ENCODE measurements at places on chromosomes 5 and 9. TPM values are rescaled to one million over a fixed set of nuclear protein-coding genes. Genes with fewer than 3 reads are reported as not detected.

EQTN gene
- not detected for polyA plus RNA-seq

ZFP2 gene
- 3.5 TPM for polyA plus RNA-seq

ADAMTS19 gene
- not detected for polyA plus RNA-seq

GFI1B gene
- 0.38 TPM for polyA plus RNA-seq

DIRAS2 gene
- not detected for polyA plus RNA-seq

RXFP3 gene
- not detected for polyA plus RNA-seq

PPP1R26 gene
- polyA plus RNA-seq = not detected

IL5 gene
- polyA plus RNA-seq = not detected

GRHPR gene
- 116 TPM for polyA plus RNA-seq

PCDHB14 gene
- polyA plus RNA-seq = not detected

GRCh38 chr5:31244921-31245320, 51.4 kb downstream of the CDH6 start:
- DNase-seq = no peak
- no peak overlapping the region for H3K27ac ChIP-seq
- no peak overlapping the region for H3K4me3 ChIP-seq
- H3K36me3 ChIP-seq = no peaks in the 10 kb centered on the region
- H3K4me1 ChIP-seq = no peaks in the 10 kb centered on the region

GRCh38 chr9:70441622-70442021, 27.2 kb upstream of the KLF9 start:
- DNase-seq = no peak
- peaks cover 17% of the 10 kb centered on the region for H3K27me3 ChIP-seq
- H3K4me3 ChIP-seq = no peak overlapping the region
- no peaks in the 10 kb centered on the region for H3K36me3 ChIP-seq

DNA sequence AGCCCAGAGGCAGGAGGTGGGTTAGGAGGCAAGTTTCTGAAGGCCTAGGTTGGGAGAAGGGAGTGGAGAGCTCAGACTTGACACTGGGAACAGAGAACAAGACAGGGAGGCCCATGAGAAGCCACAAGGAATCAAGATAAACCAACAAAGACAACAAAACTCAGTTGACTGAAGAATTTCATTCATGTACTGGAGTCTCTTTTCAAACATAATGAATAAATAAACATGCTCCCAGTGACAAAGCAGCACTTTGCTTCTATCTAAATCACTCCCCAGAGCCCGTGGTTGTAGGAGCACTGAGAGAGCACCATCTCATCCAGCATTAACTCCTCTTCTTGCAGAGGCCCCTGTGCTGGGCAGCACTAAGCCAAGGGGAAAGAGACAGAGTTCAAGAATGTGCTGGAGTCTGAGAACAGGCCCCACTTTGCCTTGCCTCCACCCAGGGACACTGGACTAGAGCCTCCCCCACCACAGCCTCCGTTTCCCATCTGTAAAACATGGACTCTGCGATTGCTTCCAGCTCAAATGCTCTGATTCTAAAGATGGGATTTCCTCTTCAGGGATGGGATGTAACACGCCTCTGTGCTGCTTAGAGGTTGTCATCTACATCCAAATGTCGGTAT, 282.0 kb downstream of the SPOCK1 start:
- H3K4me3 ChIP-seq = no peak overlapping the region
- no peaks in the 10 kb centered on the region for H3K4me1 ChIP-seq
- peaks cover 9% of the 10 kb centered on the region for H3K27me3 ChIP-seq
- no peak overlapping the region for H3K27ac ChIP-seq
- no peak for DNase-seq

GRCh38 chr5:75603821-75604220, 7.4 kb upstream of the ANKDD1B start:
- H3K4me3 ChIP-seq = no peak overlapping the region
- H3K36me3 ChIP-seq = peaks cover 10% of the 10 kb centered on the region
- DNase-seq = no peak
- H3K4me1 ChIP-seq = peaks cover 11% of the 10 kb centered on the region

DNA sequence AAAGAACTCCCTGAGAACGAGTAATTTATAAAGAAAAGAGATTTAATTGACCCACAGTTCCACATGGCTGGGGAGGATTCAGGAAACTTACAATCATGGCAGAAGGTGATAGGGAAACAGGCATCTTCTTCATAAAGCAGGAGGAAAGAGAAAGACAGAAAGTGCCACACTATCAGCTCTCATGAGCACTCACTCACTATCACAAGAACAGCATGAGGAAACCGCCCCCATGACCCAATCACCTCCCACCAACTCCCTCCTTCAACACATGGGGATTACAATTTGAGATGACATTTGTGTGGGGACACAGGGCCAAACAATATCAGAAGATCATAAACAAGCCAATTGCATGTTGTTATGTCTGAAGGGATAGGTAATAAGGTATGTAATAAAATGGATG, 935.9 kb upstream of the COX7C start:
- H3K27ac ChIP-seq = no peak overlapping the region
- no peak overlapping the region for H3K4me3 ChIP-seq
- no peaks in the 10 kb centered on the region for H3K4me1 ChIP-seq
- H3K36me3 ChIP-seq = no peaks in the 10 kb centered on the region
- no peak for DNase-seq

DNA sequence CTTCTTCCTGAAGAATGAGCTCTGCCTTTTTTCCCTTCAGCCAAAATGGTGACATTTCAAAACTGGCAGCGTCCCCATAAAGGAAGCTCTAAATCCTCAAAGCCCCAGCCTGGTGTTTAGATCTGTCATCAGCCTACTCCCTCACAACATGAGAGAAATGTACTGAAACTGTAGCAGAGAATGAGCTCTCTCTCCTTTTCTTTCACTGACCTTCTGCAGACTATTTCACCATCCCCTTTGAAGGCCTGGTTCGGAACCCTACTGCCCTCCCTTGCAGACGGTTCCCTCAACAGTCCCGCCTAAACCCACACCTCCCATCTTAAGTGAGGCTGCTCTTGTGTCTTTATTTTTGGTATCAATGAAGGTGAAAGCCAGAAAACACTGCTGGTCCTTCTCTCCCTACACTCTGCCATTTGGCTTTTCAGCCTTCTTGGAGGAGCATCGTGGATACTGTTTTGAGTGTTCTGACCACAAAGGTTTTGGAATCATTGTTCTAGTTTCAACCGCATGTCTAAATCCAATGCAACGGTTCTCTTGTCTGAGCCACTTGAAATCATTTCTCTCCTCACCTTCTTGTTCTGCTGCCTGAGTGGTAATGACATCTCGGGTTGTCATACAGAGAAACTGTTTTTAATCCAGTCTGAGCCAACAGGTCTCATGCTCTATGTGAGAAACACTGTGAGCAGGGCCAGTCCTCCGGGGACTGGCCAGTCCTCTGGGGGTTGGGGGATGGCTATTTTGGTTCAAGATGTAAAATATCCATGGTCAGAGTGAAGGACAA, 39.0 kb downstream of the ITK start:
- H3K4me1 ChIP-seq = peaks cover 43% of the 10 kb centered on the region
- peaks cover 4% of the 10 kb centered on the region for H3K27me3 ChIP-seq
- no peak for DNase-seq
- H3K4me3 ChIP-seq = no peak overlapping the region

DNA sequence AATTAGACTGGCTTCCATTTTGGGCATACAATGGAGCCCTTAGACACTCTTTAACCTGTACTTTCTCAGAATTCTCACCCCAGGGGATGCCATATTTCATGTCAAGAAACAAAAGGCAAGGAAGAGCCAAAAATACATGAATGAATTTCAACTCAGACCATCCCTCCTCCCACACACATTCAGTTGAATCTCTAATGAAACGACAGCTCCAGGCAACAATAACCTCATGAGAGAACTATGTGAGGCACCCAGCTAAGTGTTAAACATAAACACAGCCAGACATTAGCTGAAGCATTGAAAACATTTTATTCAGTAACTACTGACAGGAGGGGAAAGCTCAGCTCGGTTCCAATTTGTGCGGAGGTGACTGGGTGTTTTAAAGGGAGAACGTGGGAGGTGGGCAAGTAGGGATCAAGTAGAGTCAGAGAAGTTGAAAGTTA, 1359.1 kb upstream of the CDH9 start:
- DNase-seq = no peak
- H3K36me3 ChIP-seq = no peaks in the 10 kb centered on the region
- no peaks in the 10 kb centered on the region for H3K4me1 ChIP-seq
- no peak overlapping the region for H3K4me3 ChIP-seq

DNA sequence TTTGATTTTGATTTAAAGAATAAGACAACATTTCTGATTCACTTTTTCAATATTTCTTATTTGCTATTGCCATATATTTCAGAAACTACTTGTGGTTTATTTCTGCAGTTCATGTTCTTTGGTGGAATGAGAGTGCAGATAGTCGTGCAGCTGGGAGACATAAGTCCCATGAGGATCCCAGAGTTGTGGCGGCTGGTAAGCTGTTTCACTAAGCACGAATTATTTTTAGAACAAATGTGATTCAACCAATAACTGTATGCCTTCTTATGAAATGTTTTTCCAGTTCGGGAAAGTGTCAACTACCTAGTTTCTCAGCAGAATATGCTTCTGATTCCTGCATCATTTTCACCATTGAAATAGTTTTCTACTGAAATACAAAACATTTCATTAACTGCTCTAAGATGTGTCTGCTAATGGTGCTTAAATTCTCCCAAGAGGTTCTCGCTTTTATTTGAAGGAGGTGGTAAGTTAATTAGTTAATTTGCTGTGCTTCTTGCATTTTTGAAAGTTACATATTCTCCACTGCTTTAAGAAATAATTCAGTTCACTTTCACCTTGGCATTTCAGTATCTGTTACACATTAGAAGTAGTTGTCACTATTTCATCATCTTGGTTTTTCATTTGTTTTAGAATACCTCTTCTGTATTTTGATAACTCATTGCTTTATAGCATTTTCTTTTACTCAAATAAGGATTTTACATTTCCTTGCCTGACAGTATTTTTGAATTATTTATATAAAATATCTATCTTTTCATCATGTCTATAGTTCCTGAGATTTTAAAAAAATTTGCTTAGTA, 9.0 kb downstream of the NIPSNAP3B start:
- H3K4me1 ChIP-seq = peaks cover 39% of the 10 kb centered on the region
- no peaks in the 10 kb centered on the region for H3K36me3 ChIP-seq
- DNase-seq = no peak
- peak overlapping the region; percentile 32 for H3K4me3 ChIP-seq
- no peak overlapping the region for H3K27ac ChIP-seq

- H3K27me3 ChIP-seq = no peaks in the 10 kb centered on the region
- H3K4me1 ChIP-seq = peaks cover 62% of the 10 kb centered on the region
- H3K27ac ChIP-seq = peak overlapping the region; percentile 85
- peak overlapping the region; percentile 52 for H3K4me3 ChIP-seq
- H3K36me3 ChIP-seq = peaks cover 27% of the 10 kb centered on the region
Observed at GRCh38 chr5:157563929-157564716, 11.5 kb downstream of the ADAM19 start.

DNA sequence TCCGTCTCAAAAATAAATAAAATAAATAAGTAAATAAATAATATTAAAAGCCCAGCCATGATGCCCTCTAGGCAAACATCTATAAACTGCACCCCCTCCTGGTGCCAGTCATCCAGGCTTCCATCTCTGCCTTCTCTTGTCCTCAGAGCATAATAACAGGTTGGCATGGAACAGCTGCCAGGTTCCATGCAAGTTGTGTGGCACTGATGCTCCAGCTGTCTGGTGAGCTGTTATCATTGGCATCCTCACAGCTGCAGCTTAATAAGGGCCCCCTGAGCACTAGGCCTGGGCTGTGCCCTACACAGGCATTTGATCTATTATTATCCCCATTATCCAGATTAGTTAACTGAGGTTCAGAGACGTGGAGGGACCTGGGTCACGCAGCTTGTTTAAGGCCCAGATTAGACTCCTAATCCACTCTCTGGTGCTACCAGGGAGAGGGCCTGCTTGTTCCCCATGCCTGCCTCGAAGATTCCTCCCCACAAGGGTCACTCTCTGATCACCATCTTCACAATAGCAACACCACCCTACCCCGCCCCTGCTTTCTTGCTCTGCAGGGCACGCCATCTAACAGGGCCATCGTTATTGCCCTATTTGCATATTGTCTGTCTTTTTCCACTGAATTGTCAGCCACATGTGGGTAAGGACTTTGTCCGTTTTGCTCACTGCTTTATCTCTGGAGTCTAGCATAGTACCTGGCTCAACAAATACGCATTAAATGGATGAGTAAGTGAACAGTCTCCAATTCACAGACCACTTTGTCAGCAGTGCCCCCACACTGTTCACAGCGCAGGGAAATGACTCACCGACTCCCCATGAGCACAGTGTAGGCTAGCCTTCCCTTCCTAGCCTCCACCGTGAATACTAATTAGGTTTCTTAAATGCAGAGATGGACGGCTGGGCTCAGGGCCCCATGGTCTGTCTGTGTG, 1.5 kb upstream of the DNM1 start:
- peak overlapping the region; percentile 63 for H3K27ac ChIP-seq
- peaks cover 8% of the 10 kb centered on the region for H3K4me1 ChIP-seq
- DNase-seq = no peak
- H3K4me3 ChIP-seq = no peak overlapping the region

GRCh38 chr5:60883229-60883628, 39.2 kb upstream of the ELOVL7 start:
- no peaks in the 10 kb centered on the region for H3K27me3 ChIP-seq
- DNase-seq = no peak
- no peak overlapping the region for H3K4me3 ChIP-seq
- no peak overlapping the region for H3K27ac ChIP-seq
- no peaks in the 10 kb centered on the region for H3K4me1 ChIP-seq

DNA sequence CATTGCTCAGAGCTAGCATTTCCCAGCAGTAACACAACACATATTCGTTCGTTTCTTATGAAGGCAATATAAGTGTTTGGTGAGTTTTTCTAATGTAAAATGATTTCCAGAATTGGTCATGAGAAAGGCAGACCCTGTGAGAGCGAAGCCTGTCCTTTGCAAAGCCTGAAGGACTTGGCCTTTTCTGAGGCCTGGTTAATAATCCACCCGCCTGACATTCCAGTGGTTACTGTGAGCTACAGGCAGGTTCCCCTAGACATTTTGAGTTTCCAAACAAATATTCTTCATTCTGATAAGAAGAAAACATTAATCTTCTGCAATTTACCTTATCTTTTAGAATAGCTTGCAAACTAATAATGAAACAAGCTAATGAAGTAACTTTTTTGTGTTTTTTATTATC, 38.0 kb downstream of the ADAMTS16 start:
- no peaks in the 10 kb centered on the region for H3K36me3 ChIP-seq
- no peak for DNase-seq
- no peak overlapping the region for H3K4me3 ChIP-seq
- peaks cover 12% of the 10 kb centered on the region for H3K27me3 ChIP-seq
- no peak overlapping the region for H3K27ac ChIP-seq

- H3K27ac ChIP-seq = no peak overlapping the region
- no peaks in the 10 kb centered on the region for H3K27me3 ChIP-seq
- H3K4me1 ChIP-seq = no peaks in the 10 kb centered on the region
Observed at GRCh38 chr9:36603006-36603405, 30.3 kb downstream of the MELK start.

- no peaks in the 10 kb centered on the region for H3K4me1 ChIP-seq
- no peaks in the 10 kb centered on the region for H3K36me3 ChIP-seq
- DNase-seq = no peak
- no peak overlapping the region for H3K27ac ChIP-seq
- H3K27me3 ChIP-seq = peaks cover 25% of the 10 kb centered on the region
- H3K4me3 ChIP-seq = no peak overlapping the region
Observed at GRCh38 chr5:116013207-116013785, 19.0 kb upstream of the ARL14EPL start.
